Suppressor macrophage treated with lipopolysaccharide for 1 hour (primary cell): ENCODE measurements at places on chromosomes 3 and 15.

- no peak for DNase-seq
Measured at GRCh38 chr3:25023876-25024275, 404.2 kb upstream of the RARB start.

GRCh38 chr15:24039683-24040082, 352.6 kb upstream of the NDN start:
- DNase-seq: no peak

GRCh38 chr3:125123451-125124305, 67.9 kb upstream of the HEG1 start:
- peak; percentile 59 for DNase-seq

DNA sequence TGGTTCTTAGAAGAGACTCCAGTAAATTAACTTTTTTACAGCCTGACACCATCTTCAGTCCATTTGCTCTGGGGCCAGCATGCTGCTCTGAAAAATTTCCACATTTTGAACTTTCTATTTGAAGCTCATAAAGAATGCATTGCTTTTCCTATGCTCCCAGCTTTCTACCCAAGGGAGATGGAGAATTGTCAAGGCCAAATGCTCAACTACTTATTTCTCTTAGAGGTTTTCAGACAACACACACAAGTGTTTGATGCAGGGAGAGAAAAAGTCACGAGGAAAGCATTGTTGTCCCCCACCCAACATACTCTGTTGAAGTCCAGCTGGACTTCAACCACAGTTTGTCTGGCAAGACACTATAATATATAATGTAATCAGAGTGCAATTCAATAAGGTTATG, 100.3 kb upstream of the CADPS start:
- no peak for DNase-seq

- no peak for DNase-seq
Measured at GRCh38 chr3:184259396-184259877, 1.9 kb downstream of the CAMK2N2 start.

DNA sequence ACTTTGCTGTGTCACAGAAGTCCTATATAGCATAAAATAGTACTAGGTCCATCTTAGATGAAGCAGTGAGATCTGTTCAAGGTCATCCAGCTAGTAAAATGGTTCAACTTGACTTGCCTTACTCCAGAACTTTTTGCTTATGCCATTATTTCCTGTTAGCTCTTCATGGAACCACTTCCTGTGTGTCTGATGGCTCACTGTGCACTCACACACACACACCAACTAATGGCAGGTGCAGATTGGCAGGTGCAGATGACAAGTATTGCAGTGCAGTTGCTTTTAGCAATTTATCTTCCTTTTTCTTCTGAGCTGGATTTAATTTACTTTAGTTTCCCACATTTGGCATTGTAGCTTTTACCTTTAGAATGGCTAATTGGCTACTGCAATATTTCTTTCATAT, 29.8 kb downstream of the GOLGA8S start:
- no peak for DNase-seq

- DNase-seq: no peak
Measured at GRCh38 chr15:60477164-60477563, 1.8 kb downstream of the ICE2 start.

GRCh38 chr15:89576417-89576773, 1.1 kb downstream of the TICRR start:
- no peak for DNase-seq

DNA sequence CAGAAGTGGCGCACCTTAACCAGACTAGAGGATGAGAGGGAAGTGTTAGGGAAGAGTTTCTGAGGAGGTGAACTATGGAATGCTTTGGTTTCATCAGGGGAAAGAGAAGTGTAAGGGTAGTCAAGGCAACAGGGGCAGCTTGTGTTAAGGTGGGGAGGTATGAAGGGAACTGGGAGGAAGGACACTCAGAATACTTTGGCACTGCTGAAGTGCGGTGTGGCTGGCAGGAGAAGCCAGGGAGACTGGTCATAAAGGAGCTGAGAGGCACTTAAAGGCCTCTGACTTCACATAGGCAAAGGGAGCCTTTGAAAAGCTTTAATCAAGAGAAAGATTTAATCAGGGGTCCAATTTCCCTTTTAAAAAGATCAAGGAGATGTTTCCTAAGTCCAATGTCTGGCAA, 129.0 kb downstream of the ERC2 start:
- DNase-seq: no peak

DNA sequence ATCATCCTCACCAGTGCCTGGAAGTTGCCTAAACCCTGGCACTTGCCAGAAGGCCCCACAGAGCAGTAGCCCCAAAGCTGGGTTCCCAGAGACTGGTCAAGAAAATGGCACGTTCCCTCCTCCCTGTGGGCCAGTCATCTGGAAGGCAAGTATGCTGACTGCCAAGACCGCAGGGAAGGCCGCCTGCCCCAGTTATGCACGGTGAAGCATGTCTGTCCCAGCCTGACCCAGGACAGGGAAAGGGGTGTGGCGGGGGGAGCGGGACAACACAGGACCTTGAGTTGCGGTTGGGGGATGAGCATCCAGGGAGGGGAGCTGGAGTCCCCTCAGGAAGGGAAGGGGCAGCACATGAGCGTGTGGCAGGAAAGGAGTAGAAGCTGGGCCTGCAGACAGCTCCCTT, 33.0 kb downstream of the RBPMS2 start:
- DNase-seq: no peak

- DNase-seq: no peak
Measured at GRCh38 chr3:37995652-37996641, 5.4 kb downstream of the VILL start.

GRCh38 chr15:84946772-84947489, 34.7 kb upstream of the PDE8A start:
- DNase-seq: no peak

DNA sequence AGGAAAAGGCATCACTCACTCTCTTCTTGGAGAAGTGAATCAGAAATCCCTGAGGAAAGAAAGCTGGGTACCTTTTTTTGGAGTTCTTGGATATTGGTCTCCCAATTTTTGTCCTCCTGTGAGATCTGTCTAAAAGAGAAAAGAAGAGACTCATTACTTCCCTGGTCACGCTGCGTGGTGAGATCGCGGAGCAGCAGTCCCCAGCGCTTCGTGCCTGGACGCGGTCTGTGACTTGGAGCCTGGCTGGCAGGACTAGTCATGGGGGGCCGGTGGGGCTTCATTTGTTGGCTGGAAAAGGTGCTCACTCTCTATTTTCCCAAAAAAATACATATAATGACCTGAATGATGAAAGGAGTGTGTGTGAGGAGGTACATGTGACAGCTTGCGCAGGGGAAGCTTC, 144.0 kb downstream of the OCA2 start:
- no peak for DNase-seq

GRCh38 chr15:90142216-90143165, 40.2 kb upstream of the IDH2 start:
- DNase-seq: peak; percentile 32

- DNase-seq: no peak
Measured at GRCh38 chr3:133894353-133895207, 1.1 kb downstream of the RAB6B start.

GRCh38 chr3:188559072-188559429, 405.1 kb downstream of the LPP start:
- no peak for DNase-seq

GRCh38 chr3:76264496-76264895, 479.1 kb upstream of the ZNF717 start:
- no peak for DNase-seq

GRCh38 chr3:124158168-124158881, 166.4 kb upstream of the ROPN1 start:
- no peak for DNase-seq

DNA sequence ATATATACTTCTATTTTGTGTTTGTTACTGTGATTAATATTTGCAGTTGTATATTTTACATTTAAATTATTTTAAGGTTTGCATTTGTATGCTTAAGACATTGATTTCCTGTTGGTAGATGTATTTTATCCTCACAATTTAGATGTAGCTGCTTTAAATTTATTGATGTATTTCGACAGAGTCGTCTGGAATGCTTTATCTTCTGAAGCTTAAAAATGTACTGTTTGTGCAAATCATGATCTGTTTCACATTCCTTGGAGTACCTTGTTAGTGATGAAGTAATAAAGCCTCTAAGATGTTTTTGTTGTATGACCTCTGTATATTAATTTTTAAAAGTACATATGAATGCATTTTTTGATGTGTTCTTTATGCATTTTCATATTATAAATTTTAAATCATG, 1.9 kb downstream of the CHD2 start:
- no peak for DNase-seq

DNA sequence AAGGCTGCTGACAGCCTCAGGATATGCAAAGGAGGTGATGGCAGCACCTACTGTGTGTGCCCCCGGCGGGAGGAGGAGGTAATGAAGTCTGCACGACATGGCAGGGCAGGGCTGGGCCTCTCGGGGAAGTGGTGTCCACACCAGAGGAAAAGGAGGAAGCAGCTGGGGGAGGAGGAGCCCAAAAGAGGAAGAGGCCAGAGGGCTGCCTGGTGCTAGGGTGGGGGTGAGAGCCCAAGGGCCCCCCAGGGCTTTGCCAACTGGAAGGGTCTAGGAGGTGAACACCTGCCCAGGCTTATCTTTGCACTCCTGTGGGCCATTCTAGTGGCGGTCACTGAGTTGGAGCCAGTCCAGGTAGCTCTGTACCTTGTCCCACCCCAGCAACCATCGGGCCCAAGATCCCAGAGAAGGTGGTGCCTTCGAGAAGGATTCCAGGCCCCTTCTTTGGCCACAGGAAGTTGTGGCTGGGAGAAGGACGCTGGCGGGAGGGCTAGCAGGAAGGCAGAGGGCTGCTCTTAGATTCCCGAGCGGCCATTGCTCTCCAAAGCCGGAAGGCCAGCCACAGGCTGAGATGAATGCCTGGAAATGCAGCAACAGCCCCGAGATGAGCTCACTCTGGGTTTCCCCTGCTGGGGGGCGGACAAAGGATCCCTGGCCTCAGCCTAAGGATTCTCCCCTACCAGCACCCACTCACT, 7.0 kb downstream of the GNAI2 start:
- peak; percentile 95 for DNase-seq

- DNase-seq: no peak
Measured at GRCh38 chr15:72835294-72835890, 51.8 kb upstream of the ADPGK start.

DNA sequence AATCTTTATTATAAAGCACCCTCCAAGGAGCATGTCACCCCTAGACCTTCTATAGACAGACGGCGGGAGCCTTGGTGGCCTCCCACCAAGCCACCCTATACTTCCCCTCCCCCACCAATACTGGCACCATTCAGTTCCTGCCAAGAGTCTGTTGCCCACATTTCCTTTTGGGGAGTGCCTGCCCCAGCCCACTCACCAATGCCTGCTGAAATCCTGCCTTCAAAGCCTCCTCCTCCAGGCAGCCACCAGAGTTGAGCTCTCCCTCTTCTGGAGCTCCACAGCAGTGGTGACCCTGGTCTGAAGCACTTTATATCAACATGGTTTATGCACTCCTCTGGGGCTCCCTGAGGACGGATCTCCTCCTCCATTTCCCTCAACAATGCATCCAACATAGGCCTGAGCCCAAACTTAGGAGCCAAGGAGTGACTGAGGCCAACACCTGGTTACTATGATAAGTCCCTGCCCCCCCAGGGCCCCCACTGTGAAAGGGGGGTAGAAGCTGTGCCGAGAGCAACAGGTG, 8.8 kb downstream of the CCDC33 start:
- DNase-seq: no peak

DNA sequence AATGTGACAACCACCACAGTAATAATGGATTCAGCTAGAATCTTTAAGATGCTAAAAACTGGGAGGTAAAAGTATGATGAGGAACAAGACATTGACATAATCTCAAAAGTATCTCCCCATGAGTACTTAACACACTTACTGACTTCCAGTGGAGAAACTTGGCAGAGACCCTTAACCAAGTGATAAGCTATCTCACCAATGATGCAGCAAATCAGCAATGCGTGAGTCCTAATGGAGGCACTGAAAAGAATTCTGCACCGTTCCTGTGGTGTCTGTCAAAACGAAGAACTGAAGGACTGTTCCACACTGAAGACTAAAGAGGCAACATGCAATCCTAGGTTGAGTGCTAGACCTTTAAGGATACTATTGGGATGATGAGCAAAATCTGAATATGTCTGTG, 67.9 kb upstream of the OCA2 start:
- no peak for DNase-seq

GRCh38 chr3:126961791-126962461, 21.0 kb upstream of the PLXNA1 start:
- no peak for DNase-seq

DNA sequence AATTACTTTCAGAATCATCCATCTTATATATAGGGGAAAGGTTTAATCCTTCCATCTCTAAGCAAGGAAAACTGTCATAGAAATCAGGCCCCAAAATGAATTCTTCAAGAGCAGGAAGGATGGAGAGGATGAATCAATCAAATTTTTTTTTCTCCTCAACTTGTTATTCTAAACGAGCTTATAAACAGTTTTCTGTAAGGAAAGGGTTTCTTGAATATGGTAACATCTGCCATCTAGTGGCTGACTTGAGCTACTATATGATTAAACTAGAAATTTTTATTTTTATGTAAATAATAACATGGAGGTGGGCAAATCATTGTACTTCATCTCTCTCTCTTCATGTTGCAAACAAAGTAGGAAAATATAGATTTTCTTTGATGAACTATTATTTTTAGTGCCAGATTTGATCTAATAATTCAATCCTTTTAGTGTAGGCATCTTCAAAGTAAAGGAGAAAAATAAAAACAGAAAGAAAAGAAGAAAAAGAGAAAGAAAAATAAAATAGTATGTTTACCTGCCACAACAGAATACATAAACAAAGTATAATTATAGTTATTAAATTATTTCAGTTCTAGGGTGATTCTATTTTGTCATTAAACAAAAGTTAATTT, 146.6 kb downstream of the SERPINI1 start:
- DNase-seq: peak; percentile 45
